ENCODE measurements at places on chromosomes 5 and 9.
A peak's percentile ranks its signal among the peaks of the same experiment; 100 is the strongest.

GRCh38 chr5:1547655-1548054 is 23.9 kb upstream of the LPCAT1 start:
- DNase-seq = no peak

DNA sequence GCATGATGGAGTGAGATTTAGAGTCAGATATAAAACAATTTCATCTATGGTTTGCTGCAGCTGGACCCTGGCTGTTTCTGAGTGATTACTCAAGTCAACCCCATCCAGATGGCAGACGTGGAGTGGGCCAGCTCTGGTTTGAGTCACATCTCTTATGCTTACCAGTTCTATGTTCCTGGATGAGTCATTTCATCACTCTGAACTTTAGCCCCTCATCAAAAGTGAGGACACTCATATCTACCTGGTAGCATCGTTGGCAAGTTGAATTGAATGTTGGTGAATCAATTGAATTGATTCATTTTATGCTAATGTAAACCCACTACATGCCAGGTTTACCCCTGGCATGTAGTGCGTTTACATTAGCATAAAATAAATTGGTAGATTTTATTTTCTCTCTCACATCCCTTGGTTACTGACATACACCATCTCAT is 176.4 kb downstream of the FGF18 start:
- peak; percentile 55 for DNase-seq

GRCh38 chr5:95984287-95984938 is 22.8 kb upstream of the ELL2 start:
- no peak for DNase-seq

- no peak for DNase-seq
Measured at GRCh38 chr5:149747141-149747832, 17.2 kb downstream of the PPARGC1B start.

GRCh38 chr9:109797006-109797405 is 17.0 kb downstream of the PALM2AKAP2 start:
- DNase-seq = no peak

- DNase-seq = no peak
Measured at GRCh38 chr5:97074859-97075489, 67.4 kb downstream of the LIX1 start.

GRCh38 chr5:111968459-111968858 is 211.5 kb upstream of the NREP start:
- no peak for DNase-seq

- DNase-seq = no peak
Measured at GRCh38 chr5:133729800-133730199, 117.5 kb upstream of the FSTL4 start.
